ENCODE measurements at places on chromosomes 6 and 20.
A peak's percentile ranks its signal among the peaks of the same experiment; 100 is the strongest.

- no peak for DNase-seq
These were observed 515.3 kb upstream of the RNF217 start for GRCh38 chr6:124446961-124447360.

DNA sequence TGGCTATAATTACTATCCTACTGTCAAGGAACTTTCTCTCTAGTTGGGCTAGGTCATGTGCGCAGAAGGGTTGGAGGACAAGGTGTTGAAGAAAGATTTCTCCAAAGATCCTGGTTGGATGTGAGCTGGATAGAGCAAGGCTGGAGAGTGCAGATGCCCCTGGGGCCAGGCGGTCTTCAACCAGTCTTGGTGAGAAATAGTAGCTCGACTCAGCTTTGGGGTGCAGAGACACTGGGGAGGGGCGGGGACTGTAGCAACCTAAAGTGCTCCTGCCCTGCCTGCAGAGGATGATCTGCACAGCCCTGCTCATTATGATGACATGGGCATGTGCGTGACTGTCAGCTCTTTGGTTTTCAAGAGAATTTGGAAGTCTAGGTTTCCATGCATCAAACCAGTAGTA, 35.9 kb downstream of the PHACTR3 start:
- no peak for DNase-seq

DNA sequence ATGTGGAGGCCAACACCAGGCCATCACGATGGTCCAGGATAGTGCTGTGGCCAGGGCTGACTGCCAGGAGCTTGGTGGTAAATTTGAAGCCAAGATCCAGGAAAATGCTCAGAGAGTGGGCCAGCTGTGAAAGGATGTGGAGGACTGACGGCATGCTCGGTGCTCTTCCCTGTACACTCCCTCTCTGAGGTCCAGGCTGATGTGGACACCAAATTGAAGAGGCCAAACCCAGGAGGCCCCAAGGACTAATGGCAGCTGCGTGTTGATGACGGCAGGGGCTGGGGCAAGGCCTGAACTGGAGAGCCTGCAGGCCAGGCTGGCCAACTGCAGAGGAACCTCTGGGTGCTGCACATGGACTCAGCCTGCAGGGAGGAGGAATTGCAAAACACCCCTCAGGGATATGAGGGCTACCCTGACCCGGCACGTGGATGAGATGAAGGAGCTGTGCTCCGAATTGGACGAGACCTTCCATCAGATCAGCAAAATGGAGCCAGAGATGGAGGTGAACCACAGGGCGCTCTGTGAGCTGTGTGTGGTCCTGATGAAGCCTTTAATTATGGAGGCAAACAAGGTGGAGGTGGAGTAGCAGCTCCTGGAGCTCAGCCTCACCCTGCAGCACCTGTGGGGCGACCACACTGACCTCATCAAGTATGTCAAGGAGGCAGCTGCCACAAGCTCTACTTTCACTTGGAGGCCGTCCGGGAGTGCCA, 6.9 kb upstream of the RAET1E start:
- no peak for DNase-seq

- no peak for DNase-seq
These were observed 128.2 kb downstream of the EDN3 start for GRCh38 chr20:59428441-59429205.

DNA sequence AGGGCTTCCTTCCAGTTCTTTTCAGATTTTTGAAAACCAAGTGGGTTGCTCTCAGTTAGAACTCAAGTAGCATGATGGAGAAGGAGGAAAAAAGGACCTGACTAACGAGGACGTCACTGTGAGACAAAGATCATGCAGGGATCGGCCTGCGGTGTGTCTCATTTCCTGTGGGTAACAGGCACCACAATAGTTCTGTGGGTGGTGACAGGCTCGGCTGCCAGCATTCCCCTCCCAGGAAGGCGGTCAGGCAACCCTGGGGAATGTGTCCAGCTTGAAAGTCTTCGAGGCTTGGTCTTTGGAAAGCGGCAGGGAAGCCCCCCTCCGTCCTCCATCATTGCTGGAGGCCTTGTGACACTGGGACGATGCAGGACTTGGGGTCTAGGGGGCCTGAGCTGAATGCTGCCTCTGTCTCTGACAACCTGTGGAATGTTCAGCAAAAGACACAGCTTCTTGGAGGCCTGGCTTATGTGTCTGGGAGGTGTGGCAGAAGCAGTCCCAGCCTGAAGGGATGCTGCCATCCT, 121.0 kb downstream of the BCAS1 start:
- DNase-seq: no peak

DNA sequence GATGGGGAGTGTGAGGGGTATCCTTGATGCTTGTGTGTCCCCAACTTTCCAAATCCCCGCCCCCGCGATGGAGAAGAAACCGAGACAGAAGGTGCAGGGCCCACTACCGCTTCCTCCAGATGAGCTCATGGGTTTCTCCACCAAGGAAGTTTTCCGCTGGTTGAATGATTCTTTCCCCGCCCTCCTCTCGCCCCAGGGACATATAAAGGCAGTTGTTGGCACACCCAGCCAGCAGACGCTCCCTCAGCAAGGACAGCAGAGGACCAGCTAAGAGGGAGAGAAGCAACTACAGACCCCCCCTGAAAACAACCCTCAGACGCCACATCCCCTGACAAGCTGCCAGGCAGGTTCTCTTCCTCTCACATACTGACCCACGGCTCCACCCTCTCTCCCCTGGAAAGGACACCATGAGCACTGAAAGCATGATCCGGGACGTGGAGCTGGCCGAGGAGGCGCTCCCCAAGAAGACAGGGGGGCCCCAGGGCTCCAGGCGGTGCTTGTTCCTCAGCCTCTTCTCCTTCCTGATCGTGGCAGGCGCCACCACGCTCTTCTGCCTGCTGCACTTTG, at the start of gene TNF:
Gene TNF (plus strand): TSS at position 231 of the 567 bp plus-strand sequence. CDS start 177 bp downstream, at position 408.
- DNase-seq: peak; percentile 15

- DNase-seq: no peak
These were observed 159.3 kb downstream of the NFATC2 start for GRCh38 chr20:51382986-51383821.

- DNase-seq: no peak
These were observed 177.1 kb upstream of the ARID1B start for GRCh38 chr6:156599978-156600590.

DNA sequence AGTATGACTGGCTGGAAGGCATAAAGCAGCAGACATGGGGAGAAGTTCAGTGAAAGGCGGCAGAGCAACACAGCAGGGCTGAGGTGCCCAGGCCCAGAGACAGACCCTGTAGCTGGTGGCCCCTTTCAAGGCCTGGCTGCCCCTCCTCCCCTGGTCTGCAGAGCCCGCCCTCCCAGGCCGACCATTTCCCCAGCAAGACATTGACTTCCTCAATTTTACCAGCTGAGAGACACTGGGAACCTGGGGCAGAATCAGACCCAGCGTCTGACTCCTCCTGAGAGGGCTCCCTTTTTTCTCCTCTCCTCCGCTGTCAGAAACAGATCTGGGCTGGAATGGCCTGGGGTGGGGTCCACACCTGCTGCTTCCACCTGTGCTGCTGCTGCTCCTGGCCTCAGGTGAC, at the start of gene TREML4:
Gene TREML4 (plus strand): TSS at position 254 of the 400 bp plus-strand sequence. CDS start 79 bp downstream, at position 333.
- DNase-seq: no peak

DNA sequence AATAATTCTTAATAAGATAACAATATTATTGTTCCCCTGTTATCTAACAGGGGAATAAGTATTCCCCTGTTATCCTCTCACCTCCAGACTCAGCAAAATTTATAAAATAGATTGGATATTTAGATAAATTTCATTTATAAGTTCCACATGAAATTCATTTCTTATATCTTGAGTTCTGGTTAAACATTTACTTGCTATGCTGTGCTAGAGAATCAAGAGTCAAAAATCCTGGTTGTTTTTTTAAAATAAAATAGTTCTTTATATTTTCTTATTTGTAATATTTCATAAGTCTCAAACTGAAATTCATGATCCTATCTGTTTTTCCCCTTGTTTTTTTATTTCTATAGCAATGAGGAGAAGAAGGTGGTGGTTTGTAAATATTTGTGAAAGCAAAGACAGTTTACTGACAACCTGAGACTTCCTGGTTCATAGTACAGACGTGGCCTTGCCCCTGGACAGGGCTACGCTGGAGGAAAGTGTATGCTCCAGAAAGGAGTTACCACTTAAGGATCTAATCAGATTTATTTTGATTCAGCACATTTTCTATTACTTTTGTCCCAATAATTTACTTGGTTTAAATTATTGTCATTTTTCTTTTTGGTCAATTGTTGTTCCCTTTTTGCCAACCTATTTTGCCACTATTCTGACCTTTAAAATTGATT, 37.8 kb upstream of the MARCKS start:
- DNase-seq: no peak

- peak; percentile 96 for DNase-seq
These were observed at the start of gene DDX27 for GRCh38 chr20:49219091-49219923. Gene DDX27 (plus strand): TSS chr20:49219416. CDS start chr20:49219449, 33 bp downstream.

GRCh38 chr20:58889334-58889760, 36.8 kb downstream of the GNAS start:
- no peak for DNase-seq

- DNase-seq: no peak
These were observed 118.9 kb downstream of the QKI start for GRCh38 chr6:163533443-163533842.

DNA sequence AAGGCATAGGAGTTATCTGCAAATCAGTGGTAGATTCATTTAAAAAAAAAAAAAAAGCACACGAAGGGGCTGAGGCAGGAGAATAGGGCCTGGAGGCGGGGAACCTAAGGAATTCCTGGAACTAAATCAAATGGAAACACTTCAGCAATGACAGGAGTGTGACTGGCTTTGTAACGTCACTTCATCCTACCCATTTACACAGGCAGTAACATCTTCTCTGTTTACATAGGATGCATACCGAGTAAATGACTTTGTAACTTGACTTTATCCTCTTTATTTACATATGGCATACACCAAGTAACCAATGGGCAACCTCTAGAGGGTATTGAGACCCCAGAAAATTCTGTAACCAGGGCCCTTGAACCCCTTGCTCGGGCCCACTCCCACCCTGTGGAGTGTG, 56.4 kb upstream of the IYD start:
- no peak for DNase-seq

DNA sequence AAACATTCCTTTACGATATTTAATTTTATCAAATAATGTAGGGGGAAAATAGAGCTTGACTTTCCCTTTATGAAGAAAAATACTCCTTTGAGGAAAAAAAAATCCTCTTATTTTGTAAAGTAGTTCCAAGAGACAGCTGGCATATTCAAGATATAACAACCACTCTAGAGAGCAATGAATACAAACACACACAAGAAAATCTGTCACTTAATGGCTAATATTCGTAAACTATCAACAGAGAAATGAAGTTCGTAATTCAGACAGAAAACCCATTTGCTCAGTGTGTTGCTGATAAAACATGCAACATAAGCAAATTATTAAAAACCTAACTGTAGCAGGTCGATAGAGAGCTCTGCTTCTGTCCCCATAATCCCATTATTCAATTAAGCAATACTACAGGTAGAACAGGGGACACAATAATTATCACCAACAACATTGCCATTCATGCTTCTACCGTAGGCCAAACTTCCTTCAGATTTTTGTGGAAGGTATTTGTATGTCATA, 714.4 kb upstream of the MARCKS start:
- no peak for DNase-seq

GRCh38 chr20:8740265-8740664, 328.6 kb upstream of the PLCB4 start:
- DNase-seq: no peak

GRCh38 chr6:147530132-147531060, 21.9 kb downstream of the SAMD5 start:
- no peak for DNase-seq

GRCh38 chr6:2619651-2620050, 131.1 kb downstream of the MYLK4 start:
- no peak for DNase-seq

DNA sequence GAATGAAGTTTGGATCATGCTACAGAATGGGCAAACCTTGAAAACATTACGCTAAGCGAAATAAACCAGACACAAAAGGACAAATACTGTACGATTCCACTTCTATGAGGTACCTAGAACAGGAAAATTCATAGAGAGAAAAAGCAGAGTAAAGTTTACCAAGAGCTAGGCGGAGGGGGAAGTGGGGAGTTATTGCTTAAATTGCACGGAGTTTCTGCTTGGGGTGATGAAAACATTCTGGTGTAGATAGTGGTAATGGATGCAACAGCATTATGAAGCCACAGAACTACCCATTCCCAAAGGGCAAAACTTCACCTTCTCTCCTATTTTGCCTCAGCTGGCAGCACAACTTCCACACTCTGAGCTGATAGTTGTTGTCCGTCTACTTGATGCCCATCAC, 6.4 kb upstream of the PDYN start:
- DNase-seq: no peak
